ENCODE measurements at places on chromosomes 3 and 15.

GRCh38 chr3:64676831-64677230 lies 11.0 kb downstream of the ADAMTS9 start:
- DNase-seq, result no peak

GRCh38 chr3:167861649-167862048 lies 126.1 kb downstream of the SERPINI1 start:
- no peak for DNase-seq

GRCh38 chr3:70951316-70951715 lies 632.2 kb downstream of the FOXP1 start:
- DNase-seq, result no peak

DNA sequence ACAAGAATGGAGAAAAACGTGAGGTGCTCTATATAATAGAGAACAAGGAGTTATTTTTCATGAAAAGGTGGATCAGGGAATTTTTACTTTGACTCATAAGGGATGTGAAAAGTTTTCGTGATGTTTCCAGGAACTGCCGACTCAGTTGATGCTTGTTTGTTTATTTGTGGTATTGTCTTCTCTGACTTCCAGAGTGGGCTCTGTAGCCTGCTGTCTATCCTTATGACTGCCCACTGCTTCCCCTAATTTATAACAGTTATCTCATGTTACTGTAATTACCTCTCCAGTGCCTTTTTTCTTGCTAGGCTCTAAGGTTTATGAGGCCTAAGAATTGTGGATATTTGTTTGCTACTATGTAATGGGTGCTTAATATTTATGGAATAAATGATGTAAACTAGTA lies 12.3 kb downstream of the ARL13B start:
- DNase-seq, result no peak

DNA sequence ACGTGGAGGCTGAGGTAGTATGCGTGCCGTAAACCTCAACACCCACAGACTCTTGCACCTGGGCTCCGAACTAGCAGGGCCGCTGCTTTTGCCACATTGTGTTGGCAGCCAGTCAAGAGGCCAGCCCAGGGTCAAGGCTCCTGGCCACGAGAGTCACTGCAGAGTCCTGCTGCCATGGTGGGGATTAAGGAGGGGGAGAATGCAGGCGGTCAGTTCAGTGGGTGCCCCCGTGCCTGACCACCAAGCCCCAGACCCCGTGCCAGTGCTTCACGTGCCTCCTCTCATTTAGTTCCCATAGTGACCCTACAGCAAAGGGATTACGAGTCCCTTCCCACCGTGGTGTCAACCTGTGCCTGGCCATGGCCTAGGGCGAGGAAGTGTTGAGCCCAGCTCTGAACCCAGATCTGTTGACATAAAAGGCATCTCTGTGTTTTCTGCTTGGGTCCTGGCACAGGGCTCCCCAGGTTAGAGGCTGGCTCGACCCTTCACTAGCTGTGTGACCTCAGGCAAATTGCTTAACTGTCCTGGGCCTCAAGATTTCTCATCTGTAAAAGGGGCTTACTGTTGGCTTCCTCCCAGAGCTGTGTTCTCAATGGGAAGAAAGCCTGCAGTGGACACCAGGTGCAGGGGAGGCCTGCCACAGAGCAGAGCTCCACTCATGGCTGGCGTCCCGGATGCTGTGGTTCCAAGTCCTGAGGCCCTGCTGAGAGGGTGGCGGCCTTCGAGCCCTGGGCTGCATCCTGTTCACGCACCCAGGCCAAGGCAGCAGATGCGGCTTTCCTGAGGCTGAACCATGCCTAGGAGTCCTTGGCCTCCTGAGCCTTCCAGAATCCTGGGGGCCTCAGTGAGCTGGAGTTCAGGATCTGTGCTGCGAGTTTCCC lies 32.8 kb downstream of the FBLN2 start:
- DNase-seq, result no peak

DNA sequence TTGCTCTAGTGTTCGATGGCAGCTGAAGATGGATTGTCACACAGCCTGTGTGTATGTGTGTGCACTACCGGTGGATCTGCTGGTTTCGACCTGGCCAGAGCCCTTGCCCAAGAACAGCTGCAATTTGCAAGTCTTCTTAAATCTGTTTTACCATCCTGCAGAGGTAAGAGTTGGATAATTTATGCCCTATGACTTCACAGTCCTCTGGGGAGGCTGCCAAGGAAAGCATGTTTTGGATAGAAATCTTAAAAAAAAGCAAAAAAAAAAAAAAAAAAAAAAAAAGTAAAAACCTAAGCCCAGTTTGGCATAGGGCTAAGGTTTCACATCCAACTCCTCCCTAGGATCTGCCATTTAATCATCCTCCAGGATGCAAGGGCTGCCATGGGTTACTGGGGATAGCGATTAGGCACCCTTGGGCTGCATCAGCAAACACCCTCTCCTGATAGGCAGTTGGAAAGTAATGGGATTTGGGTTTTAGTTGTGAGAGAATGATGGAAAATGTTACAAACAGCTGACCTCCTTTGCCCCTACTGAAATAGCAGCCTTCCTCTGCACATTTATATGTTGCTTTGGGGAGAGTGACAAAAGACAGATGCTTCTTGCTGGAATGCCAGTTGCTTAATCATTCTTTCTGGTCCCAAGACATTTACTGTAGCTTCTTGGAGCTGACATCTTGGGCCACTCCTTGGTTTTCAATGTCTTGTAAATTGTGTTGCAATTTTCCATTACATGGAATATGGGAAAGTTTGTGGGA lies 35.4 kb downstream of the CD200R1L start:
- no peak for DNase-seq
